ENCODE measurements at places on chromosomes 11 and 22. TPM values are rescaled to one million over a fixed set of nuclear protein-coding genes. Genes with fewer than 3 reads are reported as not detected.
A peak's percentile ranks its signal among the peaks of the same experiment; 100 is the strongest.

Gene SPI1
- total RNA-seq, result 0.11 TPM

- no peak for DNase-seq
- H3K27me3 ChIP-seq, result no peaks in the 10 kb centered on the region
- no peaks in the 10 kb centered on the region for H3K36me3 ChIP-seq
- H3K4me3 ChIP-seq, result no peak overlapping the region
- H3K27ac ChIP-seq, result no peak overlapping the region
Observed at GRCh38 chr11:120522736-120523135, 11.2 kb downstream of the GRIK4 start.

- peaks cover 93% of the 10 kb centered on the region for H3K36me3 ChIP-seq
- H3K4me1 ChIP-seq, result peaks cover 86% of the 10 kb centered on the region
- H3K27me3 ChIP-seq, result no peaks in the 10 kb centered on the region
Observed at GRCh38 chr11:61067782-61068446, 34.4 kb upstream of the CD5 start.

GRCh38 chr22:41833369-41834004 lies 582 bp downstream of the SREBF2 start:
- H3K36me3 ChIP-seq, result peaks cover 69% of the 10 kb centered on the region
- H3K4me3 ChIP-seq, result peak overlapping the region; percentile 99
- peaks cover 45% of the 10 kb centered on the region for H3K4me1 ChIP-seq
- DNase-seq, result peak; percentile 54
- peak overlapping the region; percentile 89 for H3K27ac ChIP-seq
- no peaks in the 10 kb centered on the region for H3K27me3 ChIP-seq

DNA sequence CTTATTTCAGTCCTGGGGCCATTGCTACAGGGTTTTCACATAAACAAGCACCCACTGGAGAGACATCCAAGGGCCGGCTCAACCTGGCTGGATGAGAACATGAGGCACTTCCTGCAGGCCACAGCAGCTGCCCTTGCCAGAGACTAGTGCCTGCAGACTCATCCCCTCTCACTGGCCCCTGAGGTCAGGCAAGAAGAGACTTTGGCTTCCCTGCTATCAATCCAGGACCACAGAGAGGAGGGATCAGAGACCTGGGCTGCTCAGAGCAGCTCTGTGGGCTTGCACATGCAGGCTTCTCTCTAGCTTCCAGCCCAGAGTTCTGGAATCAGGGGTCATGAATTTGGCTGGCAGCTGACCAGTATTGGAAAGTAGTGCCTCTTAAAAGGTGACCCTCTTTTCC lies 79.5 kb downstream of the CABIN1 start:
- no peak overlapping the region for H3K4me3 ChIP-seq
- peak overlapping the region; percentile 12 for H3K27ac ChIP-seq
- H3K4me1 ChIP-seq, result peaks cover 12% of the 10 kb centered on the region
- no peak for DNase-seq
- H3K27me3 ChIP-seq, result no peaks in the 10 kb centered on the region
- peaks cover 67% of the 10 kb centered on the region for H3K36me3 ChIP-seq

DNA sequence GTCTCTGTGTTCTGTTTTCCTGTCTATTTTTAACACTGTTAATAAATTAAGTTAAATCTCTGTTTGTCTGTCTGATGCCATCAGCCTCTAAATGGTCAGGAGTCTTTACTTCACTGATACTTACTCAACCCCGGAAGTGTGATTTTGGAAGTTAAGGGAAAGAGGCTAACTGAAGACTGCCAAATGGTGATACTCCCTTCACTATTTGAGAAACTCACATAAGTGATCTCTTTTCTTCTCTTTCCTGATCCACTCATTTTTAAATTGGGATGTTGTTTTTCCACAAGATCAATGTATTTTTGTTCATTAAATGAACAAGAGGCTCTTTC lies 389 bp upstream of the CASP12 start:
- H3K4me1 ChIP-seq, result peaks cover 9% of the 10 kb centered on the region
- H3K4me3 ChIP-seq, result no peak overlapping the region
- DNase-seq, result no peak

GRCh38 chr11:62104816-62105653 lies 18.8 kb upstream of the INCENP start:
- peak overlapping the region; percentile 61 for H3K4me3 ChIP-seq
- H3K4me1 ChIP-seq, result peaks cover 12% of the 10 kb centered on the region
- H3K27ac ChIP-seq, result peak overlapping the region; percentile 69
- DNase-seq, result no peak
- no peaks in the 10 kb centered on the region for H3K36me3 ChIP-seq
- H3K27me3 ChIP-seq, result no peaks in the 10 kb centered on the region

Gene TIMP3
- total RNA-seq, result not detected

Gene LRFN4
- total RNA-seq, result 48.9 TPM
